ENCODE measurements at places on chromosomes 7 and 10.

DNA sequence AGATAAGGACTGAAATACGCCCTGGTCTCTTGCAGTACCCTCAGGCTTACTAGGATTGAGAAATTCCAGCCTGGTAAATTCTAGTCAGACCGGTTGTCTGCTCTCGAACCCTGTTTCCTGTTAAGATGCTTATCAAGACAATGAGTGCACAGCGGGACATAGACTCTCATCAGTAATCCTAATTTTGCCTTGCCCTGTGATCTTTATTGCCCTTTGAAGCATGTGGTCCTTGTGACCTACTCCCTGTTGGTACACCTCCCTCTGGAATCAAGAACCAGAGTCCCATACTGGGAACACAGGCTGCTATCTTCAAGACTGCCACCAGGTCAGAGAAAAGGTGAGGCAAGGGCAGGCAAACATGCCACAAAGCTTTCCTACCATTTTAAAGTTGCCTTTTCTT is 7.2 kb downstream of the C10orf53 start:
- no peak for DNase-seq

DNA sequence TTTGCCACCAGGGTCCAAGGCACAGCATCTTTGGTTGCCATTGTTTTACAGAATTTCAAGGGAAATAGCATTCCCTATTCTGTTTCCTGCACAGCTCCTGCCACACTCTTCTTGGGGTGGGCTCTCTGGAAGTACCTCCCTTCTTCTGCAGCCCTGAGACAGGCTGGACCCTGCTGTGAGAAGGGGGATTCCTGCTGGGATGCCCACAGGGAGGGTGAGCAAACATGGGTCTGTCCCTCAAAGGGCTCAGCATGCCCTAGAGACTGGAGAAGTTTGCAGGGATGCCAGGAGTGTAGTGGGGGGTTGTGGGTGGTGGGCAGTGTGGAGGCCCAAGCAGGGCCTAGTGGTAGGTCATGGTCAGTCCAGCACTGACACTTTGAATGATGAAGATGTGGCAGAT is 222.2 kb upstream of the GPR26 start:
- DNase-seq = no peak

GRCh38 chr7:133934262-133934976 is 192.7 kb upstream of the LRGUK start:
- no peak for DNase-seq

GRCh38 chr7:75066521-75066920 is 7.1 kb downstream of the RCC1L start:
- DNase-seq = no peak

DNA sequence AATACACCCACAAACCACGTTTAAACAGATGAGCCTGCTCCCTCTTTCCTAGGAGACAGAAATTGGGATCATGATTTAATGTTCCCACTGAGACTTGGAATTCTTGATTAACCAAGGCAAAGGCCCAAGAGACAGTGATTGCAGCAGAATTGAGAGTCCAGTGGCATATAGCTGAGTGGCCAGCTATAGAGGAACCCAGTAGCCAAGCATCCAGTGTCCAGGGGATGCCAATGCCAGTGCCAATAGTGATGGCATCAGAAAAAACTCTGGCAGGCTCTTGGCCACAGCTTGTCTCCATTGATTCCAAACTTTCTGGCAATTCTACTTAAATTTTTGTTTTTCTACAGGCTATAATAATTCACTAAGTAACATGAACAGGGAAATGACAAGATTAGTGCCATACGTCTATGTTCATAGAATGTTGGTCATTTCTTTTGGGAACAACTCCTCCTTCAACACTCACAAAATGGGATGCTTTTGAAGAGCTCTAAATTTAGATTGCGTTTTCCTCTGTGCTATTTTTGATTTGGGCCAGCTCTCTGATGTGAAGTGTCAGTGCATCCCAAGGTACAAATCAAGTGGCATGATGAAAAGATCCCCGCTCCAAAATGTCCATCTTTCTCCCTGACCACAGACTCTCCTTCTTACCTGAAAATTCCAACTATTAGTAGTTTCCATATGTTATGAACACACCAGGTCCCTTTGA is 83.1 kb upstream of the A1CF start:
- no peak for DNase-seq

DNA sequence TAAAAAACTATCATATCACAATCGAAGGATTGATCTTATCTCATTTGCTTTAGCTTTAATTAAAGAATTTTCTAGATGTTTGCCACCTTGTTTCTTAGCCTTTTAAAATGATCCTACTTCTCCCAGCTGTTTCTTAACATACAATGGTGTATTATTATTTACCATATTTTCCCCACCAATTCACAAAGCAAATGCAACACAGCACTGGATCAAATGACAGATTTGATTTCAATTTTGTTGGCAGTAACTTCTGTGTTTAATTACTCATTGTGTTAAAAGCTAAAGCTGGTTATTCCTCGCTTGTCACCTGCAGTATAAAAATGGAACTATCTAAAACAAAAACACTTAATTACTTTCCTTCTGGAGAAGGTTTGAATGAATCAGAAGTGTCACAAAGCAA is 19.6 kb downstream of the SVIL start:
- no peak for DNase-seq

DNA sequence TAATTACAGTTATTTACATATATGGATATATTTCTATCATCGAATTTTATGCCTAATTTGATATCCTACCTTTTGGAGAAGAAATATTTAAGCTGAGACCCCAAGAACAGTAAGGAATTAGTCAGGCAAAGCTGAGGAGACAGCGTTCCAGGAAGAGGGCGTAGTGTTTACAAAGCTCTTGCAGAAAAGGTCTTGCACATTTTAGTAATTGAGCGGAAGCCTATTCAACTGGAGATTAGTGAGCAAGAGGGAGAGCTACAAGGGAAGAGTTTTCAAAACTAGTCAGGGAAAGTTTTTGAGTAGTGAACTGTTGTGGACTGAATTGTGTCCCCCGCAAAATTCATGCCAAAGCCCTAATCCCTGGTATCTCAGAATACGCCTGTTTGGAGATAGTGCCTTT is 26.5 kb upstream of the POU6F2 start:
- DNase-seq = no peak

GRCh38 chr7:43528576-43529354 is 54.1 kb upstream of the STK17A start:
- DNase-seq = no peak

DNA sequence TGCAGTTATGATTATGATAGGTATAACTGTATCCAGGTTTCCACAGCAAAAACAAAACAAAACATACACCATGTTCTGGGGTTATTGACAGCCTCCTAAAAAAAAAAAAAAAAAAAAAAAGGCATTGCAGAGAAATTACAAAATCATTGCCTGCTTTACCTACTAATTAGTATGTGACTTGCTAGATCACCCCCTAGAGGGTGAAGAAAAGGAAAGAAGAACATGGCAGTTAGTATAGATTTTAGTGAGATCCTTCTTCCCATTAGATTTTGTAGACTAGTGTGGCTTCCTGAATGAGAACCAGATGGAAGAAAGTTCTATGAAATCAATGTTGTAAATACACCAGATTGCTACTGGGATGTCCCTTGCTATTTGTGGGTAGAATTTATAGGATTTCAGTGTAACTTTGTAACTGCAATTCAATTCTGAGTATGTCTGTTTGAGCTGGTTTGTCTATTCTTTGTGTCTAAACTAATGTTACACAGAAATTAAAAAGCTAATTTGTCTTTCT is 24.0 kb upstream of the AGBL3 start:
- no peak for DNase-seq

DNA sequence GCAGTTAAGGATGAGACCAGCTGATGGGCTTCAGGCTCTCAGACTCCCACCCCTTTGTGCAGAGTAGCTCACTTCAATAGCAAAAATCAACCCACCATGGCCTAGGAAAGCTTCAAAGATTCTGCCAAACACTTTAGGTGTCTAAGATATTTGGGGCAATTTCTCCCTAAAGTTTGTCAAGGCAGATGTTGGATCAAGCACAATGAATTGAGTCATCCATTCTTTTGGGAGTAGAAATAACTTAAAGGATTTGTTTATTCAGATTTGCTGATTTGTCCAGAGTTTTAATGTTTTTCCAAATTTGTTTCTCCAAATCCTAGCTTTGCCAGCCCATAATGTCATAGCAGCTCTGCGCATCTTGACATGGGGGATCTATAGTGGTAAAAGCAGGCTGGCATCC is 855.1 kb downstream of the LRMDA start:
- DNase-seq = no peak

DNA sequence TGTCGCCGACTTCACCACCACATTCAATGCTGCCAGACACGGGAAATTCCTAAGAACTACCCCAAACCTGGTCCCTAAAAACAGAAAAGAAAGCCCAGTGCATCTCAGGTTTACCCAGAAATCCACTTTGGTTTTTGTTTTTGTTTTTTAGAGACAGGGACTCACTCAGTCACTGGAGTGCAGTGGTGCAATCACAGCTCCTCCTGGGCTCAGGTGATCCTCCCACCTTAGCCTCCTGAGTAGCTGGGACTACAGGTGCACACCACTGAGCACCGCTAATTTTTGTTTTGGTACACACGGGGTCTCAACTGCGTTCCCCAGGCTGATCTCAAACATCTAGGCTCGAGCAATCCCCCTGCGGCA is 22.8 kb downstream of the MAD1L1 start:
- no peak for DNase-seq

GRCh38 chr7:98591926-98592325 is 25.2 kb upstream of the NPTX2 start:
- DNase-seq = no peak

- DNase-seq = no peak
Observed at GRCh38 chr10:36302086-36302485, 660.0 kb upstream of the FZD8 start.

GRCh38 chr10:111370101-111370500 is 293.3 kb downstream of the ADRA2A start:
- DNase-seq = no peak

- no peak for DNase-seq
Observed at GRCh38 chr7:54014765-54015164, 527.4 kb upstream of the VSTM2A start.

DNA sequence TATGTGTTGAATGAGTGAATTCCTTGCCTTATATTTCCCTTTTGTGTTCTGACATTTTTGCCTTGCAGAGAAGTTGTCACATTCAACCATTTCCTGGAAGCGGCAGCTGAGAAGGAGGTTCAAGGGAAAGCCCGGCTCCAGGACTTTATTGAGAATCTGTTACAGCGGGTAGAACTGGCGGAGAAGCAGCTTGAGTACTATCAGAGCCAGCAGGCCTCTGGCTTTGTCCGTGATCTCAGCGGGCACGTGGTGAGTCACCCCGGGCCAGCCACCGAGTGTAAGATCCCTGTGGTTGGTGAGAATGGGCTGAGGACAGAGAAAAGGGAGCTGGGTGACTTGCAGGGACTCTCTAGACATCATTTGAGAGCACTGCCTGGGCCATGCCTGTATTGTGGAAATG is 14.2 kb downstream of the ZNF365 start:
- no peak for DNase-seq

- no peak for DNase-seq
Observed at GRCh38 chr10:14186245-14186644, 144.5 kb downstream of the FRMD4A start.

DNA sequence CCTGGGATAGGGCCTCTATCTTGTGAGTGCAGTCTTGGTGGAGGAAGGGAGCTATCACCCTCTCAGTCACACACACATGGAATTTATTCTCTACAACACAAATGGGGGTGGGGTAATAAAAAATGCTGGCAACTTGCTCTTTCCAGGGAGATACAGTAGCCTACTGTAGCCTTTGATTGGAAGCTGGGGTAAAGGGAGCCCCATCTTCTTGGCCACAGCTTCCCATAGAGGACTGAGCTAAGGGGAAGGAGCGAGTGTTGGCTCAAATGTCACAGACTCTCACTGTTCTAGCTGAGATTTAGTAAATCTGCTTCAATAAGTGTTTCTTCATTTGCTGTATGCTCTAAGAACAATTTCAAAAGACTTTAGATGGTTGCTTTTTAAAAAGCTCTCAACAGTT is 222.2 kb upstream of the CXCL12 start:
- DNase-seq = no peak

GRCh38 chr10:30459283-30459682 is 25.3 kb downstream of the MAP3K8 start:
- no peak for DNase-seq

- no peak for DNase-seq
Observed at GRCh38 chr10:89502549-89502948, 32.8 kb downstream of the SLC16A12 start.

GRCh38 chr10:24009736-24010135 is 199.2 kb upstream of the KIAA1217 start:
- DNase-seq = no peak

DNA sequence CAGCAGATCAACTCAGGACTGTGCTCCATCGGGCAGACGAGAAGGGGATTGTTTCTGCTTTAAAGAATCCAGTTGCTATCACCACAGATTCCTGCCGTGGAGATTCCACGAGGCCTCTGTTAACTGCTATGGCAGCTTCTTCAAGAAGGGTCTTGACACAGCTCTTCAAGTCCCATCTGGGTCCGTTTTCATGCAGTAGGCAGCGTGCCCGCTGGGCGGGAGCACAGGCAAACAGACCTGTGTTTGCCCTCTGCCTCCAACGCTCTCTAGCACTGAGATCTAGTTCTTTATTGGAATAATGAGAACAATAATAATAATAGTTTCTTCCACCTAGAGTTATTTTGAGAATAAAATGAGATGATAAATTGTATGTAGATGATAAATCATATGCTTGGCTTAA is 127.2 kb upstream of the SP8 start:
- no peak for DNase-seq

GRCh38 chr7:39509436-39509835 is 56.8 kb upstream of the YAE1 start:
- DNase-seq = no peak

DNA sequence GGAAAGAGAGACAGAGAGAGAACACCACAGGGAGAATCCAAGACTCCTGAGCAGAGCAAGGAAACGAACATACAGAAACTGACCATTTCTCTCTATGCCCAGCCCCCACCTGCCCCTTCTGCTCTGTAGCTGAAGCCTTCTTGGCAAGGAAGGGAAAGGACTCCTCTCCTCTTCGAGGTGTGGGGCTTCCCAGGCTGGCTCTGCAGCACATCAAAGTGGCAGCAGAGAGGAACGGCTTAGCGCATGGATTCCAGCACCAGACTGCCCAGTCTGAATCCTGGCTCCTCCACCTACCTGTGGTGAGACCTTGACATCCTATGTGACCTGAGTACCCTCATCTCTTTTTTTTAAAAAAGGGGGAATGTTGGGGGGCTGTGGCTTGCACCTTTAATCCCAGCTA is 69.4 kb downstream of the SH3PXD2A start:
- DNase-seq = no peak

DNA sequence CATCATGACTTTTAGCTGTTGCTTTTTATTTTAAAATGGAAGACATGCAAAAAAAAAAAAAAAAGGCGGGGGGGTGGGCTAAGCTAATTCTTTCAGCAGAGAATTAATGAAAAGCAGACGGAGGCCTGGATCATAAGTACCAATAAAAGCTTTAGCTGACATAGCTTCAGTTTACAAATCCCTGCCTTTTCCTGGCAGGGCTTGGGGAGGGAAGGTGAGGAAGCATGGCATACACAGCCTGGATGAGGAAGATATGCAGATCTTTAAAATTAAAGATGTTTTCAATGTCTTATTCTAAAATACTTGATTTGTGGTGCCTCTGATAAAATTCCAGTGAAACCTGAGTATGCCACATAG is 57.0 kb downstream of the ICA1 start:
- DNase-seq = no peak

All from stimulated activated CD4-positive, alpha-beta T cell treated with anti-CD3 and anti-CD28 coated beads, Interleukin-2, amount 100 ng/mL, for 48 hours (primary cell).